HAP-1 (cell line): ENCODE measurements at places on chromosomes 1 and 21.

DNA sequence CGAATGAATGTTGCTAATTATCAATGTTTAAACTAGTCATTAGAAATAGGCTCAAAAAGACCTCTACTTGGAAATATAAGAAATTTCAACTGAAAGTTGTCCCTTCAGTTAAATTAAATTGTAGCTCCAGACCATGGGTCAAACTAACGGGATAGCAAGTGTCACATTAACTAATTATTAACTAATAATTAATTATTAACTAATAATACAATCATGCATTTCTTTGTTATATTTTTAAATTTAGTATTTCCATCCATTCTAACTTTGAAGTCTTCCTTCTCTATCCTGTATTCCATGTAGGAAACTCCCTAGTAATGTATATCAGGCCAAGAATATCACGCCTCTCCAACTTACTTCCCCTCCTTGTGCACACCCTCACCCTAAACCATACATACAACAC is 43.4 kb upstream of the HOOK1 start:
- DNase-seq, result no peak

- no peak for DNase-seq
Measured at GRCh38 chr1:166297993-166298392, 131.2 kb upstream of the FAM78B start.

GRCh38 chr1:225114354-225114990 is 185.0 kb downstream of the DNAH14 start:
- DNase-seq, result no peak

DNA sequence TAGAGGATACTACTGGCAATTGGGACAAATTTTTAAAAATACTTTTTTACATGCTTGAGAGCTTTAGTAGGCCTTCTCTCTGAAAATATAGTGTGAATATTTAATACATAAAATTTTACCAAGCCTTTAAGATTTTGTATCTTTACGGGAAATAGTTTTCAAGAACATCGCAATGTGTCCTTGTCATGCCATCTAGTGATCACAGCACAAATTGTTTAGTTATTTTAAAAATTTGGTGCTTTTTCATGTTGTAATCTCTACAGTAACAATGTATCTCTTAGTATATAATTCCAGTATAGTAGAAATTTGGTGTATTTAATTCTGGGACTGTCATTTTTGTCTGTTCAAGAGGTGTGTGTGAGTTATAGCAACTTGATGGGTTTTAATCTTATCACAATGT is 6.7 kb downstream of the CDC7 start:
- no peak for DNase-seq

- no peak for DNase-seq
Measured at GRCh38 chr1:44244986-44245385, 31.7 kb downstream of the DMAP1 start.

DNA sequence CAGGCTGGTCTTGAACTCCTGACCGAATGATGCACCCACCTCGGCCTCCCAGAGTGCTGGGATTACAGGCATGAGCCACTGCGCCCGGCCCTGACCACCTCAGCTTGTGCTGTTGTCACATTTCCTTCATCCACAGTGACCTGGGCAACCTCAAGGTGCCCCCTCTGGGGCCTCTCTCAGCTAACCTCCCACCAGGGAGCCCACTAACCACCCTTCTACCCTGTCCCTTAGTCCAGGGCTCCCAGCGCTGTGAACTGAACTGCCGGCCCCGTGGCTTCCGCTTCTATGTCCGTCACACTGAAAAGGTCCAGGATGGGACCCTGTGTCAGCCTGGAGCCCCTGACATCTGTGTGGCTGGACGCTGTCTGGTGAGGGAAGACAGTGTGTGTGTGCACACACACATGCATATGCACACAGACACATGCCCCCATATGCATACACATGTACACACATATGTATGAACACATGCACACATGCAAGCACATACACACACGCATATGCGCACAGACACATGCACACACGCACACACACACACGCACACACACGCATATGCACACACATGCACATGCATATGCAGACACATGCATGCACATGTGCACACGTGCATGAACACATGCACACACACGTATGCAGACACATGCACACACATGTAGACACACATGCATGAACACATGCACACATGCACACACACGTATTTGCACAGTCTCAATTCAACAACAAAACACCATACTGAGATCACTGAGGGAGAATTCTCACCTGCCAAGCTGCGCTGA is 6.2 kb downstream of the ADAMTSL4 start:
- DNase-seq, result no peak
